ENCODE measurements at places on chromosomes 5 and 9.

DNA sequence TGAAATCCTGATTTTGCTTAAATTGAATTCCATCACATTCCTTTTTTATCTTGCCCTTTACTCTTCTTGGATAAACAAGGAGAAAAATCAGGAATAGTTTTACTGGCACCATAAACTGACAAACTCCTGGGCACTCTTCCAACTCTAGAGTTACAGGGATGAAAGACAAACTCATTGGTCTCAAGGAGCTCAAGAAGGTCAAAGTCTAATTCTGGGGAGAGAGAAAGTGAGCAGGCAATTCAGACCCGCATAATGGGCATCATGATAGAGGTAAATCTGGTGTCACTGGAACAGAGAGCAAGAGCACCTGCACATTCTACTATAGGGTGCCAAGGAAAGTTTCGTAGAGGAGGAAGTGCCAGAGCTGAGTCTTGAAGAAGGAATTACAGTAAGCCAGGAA lies 64.8 kb downstream of the GRIN3A start:
- no peak for DNase-seq

DNA sequence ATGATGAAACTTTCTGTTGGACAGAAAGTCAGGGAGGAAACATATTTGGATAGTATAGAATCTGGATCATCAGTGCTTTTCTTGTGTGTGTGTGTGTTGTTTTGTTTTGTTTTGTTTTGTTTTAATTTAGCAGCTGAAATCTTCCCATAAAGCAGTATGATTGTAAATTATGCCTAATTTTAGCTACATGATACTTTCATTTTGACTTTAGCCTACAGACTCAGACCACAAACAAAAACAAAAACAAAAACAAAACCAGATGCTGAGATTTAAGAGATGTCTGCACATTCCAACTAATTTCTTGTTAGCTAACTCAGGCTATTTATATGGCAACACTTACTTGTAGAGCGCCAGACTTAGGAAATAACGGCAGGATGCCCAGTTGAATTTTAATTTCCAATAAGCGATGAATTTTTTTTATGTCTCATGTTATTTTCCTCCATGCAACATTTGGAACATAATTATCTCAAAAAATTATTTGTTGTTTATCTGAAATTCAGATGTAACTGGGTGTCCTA lies 119.5 kb upstream of the TRPC7 start:
- DNase-seq: no peak

DNA sequence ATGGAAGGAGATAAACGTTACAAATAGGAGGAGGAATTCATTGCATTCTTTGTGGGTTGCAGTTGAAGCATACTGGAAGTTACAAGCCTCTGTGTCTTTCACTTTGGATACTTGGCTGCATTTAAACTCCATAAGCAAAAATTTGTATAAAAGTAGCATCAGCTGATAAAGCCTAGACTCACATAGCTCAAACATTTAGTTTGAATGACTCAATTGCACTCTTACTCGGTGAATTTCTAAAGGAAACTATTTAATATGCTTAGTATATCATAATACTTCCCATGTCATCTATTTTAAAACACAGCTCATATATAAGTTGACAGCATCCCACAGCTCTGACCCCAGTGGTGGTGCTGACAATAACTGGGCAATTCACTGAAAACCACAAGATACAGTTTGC lies 596.6 kb upstream of the ZNF608 start:
- no peak for DNase-seq

GRCh38 chr9:106503759-106504158 lies 359.2 kb upstream of the ZNF462 start:
- DNase-seq: no peak

DNA sequence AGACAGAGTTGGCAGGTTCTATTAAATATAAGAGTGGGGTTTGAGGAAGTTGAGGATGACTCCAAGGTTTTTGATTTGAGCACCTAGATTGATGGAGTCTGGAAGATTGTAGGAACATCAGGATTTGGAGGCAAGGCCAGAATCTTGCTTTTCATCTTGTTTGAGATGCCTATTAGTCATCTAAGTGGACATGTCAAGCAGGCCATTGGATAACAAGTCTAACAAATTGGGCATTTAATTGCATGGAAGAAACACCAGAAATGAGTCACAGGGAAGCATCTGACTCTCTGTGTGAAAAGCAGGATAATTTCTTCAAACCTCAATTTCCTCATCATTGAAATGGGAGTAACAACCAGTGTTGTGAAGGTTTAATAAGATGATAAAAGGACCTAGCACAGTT lies 53.3 kb upstream of the ARL15 start:
- DNase-seq: no peak

DNA sequence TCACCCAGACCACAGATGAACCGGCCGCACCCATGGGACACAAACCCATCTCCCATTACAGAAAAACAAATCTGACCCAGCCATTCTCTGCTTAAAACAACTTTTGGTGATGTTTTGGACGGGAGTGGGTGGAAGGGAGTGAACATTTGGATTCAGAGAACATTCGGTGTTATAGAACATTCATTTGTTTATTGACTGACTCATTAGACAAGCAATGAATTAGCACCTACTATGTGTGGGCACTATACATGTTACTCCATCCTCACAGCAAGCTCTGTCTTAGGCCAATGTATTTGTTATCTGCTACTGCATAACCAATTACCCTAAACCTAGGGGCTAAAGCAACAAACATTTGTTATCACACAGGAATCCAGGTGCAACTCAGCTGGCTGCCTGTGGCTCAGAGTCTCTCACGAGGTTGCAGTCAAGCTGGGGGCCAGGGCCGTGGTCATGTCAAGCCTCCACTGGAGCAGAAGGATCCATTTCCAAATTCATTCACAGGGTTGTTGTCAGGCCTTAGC lies 5.1 kb upstream of the ERGIC1 start:
- no peak for DNase-seq

DNA sequence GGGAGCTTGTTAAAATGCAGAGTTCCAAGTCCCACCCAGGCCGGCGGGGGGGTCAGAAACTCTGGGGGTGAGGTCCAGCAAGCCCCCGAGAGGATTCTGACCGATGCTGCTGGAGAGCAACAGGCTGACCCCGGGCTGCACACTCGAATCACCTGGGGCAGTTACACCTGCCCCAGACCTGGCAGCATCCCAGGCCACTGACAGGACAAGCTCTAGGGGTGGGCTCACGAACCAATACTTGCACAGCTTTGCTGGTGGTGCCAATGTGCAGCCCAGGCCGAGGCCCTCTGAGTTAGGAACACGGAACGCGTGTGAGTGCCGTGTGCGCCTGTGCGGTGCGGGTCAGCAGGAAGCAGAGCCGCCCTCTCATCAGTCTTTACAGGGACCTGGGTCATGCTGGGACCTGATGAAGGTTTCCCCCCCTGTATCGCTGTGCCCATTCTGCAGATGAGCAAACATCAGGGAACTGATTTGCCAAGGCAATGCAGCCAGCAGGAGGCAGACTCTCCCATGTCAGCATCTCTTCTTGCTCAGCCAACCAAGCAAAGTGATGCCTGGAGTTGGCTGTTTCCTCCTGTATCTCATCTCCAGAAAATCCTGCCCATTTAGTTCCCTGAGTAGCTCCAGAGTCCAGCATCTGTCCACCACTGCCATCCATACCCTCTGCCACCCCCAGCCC lies 16.3 kb downstream of the FAM163B start:
- no peak for DNase-seq

- DNase-seq: no peak
These were observed 143.0 kb downstream of the GPBP1 start for GRCh38 chr5:57316798-57317327.

DNA sequence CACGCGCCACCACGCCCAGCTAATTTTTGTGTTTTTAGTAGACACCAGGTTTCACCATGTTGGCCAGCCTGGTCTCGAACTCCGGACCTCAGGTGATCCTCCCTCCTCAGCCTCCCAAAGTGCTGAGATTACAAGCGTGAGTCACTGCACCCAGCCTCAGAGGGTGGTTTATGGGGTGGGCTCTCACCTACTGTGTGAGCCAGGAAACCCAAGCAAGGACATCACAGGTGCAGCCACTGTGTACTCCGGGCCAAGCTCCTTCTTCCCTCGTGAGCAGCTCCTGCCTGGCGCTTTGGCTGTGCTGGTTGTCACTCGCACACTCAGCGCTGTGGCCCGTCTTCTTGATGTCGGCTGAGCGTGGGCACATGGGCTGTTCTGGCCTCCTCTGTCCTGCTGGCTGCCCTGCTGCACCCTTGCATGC lies 70.1 kb downstream of the WNK2 start:
- no peak for DNase-seq

DNA sequence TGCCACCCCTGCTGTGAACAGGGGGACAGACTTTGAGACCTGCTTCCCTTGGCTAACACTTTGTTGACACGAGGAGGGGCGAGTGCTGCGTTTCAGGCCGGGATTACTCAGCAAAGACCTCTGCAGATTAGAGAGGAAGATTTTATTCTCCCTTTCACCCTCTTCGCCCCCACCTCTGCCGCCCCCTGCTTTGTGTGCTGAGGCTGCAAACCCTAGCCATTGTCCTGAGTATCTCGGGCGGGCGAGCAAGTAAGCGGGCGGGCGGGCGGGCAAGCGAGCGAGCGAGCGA lies 6.0 kb downstream of the ISL1 start:
- no peak for DNase-seq

GRCh38 chr9:104775976-104776375 lies 12.0 kb downstream of the NIPSNAP3B start:
- DNase-seq: no peak

DNA sequence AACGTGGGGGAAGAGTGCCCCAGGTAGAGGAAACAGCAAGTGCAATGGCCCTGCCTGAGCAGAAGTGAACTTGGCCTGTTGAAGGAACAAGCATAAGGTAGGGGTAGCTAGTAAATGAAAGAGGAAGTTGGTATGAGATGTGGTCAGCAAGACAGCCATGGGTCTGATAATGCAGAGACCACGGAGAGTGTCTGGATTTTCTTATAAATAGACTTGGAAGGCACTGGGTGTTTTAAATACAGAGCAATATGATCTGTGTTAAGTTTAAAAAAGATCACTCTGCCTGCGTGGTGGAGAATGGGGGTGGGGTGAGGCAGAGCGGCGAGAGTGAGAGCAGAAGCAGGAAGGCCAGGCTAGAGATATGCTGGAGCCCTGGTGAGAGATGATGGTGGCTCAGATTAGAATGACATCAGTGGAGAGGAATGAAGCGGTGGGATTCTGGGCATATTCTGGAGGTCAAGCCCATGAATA lies 4.2 kb downstream of the ADAM19 start:
- no peak for DNase-seq

DNA sequence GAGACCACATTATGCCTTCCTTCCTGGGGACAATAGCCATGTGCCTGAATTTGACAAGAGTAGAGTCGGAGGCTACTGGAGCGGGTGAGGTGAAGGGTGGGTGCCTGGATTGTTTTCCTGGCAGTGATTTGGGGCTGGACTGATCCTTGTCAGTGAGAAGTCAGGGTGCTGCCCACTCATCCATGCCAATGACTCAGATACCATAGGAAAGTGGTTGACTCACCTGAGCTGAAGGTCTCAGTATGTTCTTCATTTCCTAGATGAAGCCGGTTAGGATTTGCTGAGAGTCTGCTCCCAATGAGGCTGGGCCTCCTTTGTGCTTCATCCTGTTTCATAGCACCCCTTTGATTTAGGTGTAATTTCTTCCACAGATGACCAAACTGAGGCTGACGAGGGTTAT lies 366.0 kb downstream of the KDM4C start:
- DNase-seq: no peak

DNA sequence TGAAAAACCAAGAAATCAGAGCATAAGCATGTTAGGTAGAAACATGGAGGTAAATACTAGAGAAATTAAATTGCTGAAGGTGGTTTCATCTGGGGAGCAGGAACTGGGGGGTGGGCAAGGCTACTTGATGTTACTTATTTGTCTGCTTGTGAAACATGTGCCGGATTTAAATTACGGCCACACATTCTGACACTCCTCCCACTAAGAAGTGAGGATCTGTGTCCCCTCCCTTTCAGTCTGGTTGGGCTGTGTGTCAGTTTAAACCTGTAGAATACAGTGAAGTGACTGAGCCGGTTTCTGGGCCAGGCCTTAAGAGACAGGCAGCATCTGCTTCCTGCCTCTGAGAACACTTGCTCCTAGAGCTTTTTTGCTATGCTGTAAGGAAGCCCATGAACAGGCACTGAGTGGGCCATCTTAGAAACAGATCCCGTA lies 2.3 kb upstream of the IARS1 start:
- DNase-seq: no peak

DNA sequence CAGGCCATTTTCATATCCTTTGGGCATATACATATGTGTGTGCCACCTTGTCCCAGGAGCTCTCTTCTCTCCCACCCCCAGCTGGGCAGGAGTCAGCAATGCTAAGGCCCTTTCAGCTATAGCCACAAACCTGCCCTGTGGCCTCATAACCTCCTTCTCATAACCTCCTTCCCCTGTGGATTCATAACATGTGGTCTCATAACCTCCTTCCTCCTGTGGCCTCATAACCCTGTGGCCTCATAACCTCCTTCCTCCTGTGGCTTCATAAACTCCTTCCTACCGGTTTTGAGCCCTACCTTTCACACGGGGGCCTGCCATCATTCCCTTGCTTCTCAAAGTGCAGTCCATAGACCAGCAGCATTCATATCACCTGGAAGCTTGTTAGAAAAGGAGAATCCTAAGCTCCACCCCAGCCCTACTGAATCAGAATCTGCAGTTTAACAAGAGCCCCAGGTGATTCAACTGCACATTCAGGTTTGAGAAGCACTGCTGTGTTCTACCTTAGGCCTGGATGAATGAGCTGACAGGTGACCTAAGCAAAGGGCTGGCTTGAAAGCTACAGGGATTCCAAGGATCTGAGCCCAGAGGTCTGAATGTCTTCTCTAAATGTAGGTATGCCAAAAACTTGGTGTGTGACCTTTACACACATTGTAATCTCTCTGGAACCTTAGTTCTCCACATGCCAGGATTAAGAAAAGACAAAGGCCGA lies 41.9 kb upstream of the PLPP6 start:
- DNase-seq: no peak

DNA sequence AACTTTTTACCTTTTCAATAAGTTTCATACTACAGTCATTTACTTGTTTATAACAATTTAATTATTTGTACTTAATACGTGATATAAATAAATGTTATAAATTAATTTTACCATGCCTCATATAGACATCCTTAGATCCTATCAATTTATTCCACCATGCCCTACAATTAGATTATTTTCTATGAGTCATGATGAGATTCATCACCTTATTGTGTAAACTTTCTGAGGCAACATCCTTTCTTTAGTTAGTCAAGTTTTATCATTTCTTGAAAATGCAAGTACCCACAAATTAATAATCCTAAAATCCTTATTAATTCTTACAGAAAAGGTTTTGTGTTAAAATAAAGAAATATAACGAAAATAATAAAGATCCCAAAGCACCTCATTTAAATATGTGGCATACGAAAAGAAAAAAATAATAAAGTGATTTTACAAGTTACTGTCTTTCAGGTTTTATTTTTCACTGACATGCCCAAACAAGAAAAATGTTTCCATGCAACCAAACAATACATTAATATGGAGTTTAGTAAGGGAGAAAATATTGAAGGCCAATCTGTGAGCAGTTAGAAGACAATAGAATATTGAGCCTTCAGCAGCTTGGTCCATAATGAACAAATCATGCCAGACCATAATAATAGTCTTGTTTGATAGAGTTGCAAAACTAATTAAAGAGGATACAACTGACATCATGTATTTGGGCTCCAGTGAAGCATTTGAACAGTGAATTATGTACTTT lies 188.7 kb upstream of the MRPS30 start:
- DNase-seq: no peak
